ENCODE measurements at places on chromosomes 16 and 17.

DNA sequence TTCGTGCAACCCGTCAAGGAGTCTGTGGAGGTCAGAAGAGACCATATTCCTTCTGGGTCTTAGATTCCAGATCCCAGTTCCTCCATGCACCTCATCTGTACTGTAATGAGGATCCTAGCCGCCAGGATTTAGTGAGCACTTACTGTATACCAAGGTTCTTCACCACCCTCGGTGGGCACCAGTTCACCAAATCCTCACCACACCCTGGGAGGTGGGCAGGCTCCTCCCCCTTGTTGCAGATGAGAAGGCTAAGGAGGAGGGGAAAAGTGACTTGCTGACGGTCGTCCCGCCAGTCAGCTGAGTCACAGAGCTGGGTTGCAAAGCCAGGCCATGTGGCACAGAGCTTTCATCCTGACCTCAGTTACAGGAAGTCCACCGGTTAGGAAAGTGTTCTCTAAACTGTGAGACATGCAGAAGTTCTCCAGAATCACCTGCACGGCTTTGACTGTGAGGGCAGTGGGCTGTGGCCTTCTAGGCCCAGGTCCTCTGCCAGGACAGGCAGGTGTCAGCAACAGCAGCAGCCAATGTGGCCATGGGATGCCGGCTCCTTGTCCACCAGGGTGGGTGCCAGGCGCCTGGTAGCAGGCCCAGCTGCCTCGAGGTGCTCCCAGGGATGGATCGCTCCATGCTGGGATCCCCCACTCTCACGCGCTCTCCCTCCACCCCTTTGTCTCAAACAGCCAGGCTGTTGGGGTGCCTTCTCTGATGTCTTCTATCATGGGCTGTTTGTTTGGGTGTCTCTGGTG is 240.3 kb upstream of the GSE1 start:
- DNase-seq: no peak

GRCh38 chr17:13580790-13581189 is 20.9 kb downstream of the HS3ST3A1 start:
- no peak for DNase-seq

GRCh38 chr17:29652976-29653375 is 30.3 kb upstream of the CORO6 start:
- DNase-seq: no peak

- no peak for DNase-seq
These were observed 904 bp downstream of the MAP2K3 start for GRCh38 chr17:21285164-21286065.

- DNase-seq: no peak
These were observed at the start of gene SOX15 for GRCh38 chr17:7589891-7590691. TSS of gene SOX15 (minus strand) at chr17:7590094. CDS start at chr17:7589676, 418 bp downstream.

Data from stimulated activated CD8-positive, alpha-beta memory T cell treated with anti-CD3 and anti-CD28 coated beads, Interleukin-7, amount 100 ng/mL, for 1 hour (primary cell).